ENCODE measurements at places on chromosomes 6 and 20. TPM values are rescaled to one million over a fixed set of nuclear protein-coding genes. Genes with fewer than 3 reads are reported as not detected.
A peak's percentile ranks its signal among the peaks of the same experiment; 100 is the strongest.

IL17F gene
- 0.96 TPM for polyA plus RNA-seq

DNA sequence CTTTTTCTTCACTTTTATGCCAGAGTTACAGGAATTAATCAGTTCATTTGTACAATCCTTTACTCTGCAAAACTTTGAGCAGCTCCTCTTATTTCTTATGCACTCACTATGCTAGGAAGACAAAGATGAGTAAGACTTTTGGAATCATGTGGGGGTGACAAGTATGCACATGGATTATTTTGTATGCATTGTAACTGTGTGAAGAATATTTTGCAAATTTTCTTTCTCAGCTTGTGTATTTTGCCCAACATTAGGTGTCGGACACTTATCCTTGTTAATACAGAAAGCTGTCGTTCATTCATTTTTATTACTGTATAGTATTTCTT is 88.6 kb downstream of the PPP1R14C start:
- no peak for DNase-seq
- H3K4me3 ChIP-seq = no peak overlapping the region
- H3K4me1 ChIP-seq = no peaks in the 10 kb centered on the region
- no peaks in the 10 kb centered on the region for H3K27me3 ChIP-seq

HLA-DRB5 gene
- 20.0 TPM for polyA plus RNA-seq

DNA sequence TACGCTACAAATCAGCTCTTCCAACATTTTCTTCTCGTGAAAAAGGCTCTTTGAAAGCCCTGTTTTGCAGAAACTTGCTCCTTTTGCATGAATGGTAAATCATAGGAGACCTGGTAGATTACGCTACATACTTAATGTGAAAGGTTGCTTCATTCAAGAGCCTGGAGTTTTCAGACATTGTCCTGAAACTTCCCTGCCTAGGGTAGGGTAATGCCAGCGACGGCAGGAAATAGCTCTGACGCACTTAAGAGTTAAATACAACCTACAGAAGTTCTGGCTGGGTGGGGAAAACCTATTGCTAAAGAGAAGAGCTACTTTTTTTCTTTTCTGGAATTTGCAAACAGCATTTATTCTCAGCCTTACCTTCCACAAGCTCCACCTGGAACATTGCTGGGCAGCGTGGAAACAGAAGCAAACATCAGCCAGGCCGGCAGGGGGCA is 144.5 kb downstream of the LPA start:
- H3K36me3 ChIP-seq = no peaks in the 10 kb centered on the region
- peaks cover 2% of the 10 kb centered on the region for H3K4me1 ChIP-seq
- H3K4me3 ChIP-seq = peak overlapping the region; percentile 63
- H3K27ac ChIP-seq = no peak overlapping the region
- peaks cover 27% of the 10 kb centered on the region for H3K27me3 ChIP-seq

PACRG gene
- 0.62 TPM for polyA plus RNA-seq

- no peaks in the 10 kb centered on the region for H3K27me3 ChIP-seq
- DNase-seq = no peak
- no peaks in the 10 kb centered on the region for H3K36me3 ChIP-seq
Measured at GRCh38 chr6:52829046-52829817, 11.4 kb downstream of the GSTA5 start.

- no peaks in the 10 kb centered on the region for H3K36me3 ChIP-seq
- no peak overlapping the region for H3K4me3 ChIP-seq
- H3K27ac ChIP-seq = no peak overlapping the region
- no peaks in the 10 kb centered on the region for H3K4me1 ChIP-seq
- no peaks in the 10 kb centered on the region for H3K27me3 ChIP-seq
Measured at GRCh38 chr20:52493171-52493721, 301.7 kb upstream of the ZFP64 start.

NKAPL gene
- 1.5 TPM for polyA plus RNA-seq

- H3K27ac ChIP-seq = peak overlapping the region; percentile 32
- no peaks in the 10 kb centered on the region for H3K27me3 ChIP-seq
- no peak for DNase-seq
- no peak overlapping the region for H3K4me3 ChIP-seq
- H3K36me3 ChIP-seq = no peaks in the 10 kb centered on the region
- H3K4me1 ChIP-seq = peaks cover 4% of the 10 kb centered on the region
Measured at GRCh38 chr20:50866036-50866685, 65.1 kb downstream of the ADNP start.

DNA sequence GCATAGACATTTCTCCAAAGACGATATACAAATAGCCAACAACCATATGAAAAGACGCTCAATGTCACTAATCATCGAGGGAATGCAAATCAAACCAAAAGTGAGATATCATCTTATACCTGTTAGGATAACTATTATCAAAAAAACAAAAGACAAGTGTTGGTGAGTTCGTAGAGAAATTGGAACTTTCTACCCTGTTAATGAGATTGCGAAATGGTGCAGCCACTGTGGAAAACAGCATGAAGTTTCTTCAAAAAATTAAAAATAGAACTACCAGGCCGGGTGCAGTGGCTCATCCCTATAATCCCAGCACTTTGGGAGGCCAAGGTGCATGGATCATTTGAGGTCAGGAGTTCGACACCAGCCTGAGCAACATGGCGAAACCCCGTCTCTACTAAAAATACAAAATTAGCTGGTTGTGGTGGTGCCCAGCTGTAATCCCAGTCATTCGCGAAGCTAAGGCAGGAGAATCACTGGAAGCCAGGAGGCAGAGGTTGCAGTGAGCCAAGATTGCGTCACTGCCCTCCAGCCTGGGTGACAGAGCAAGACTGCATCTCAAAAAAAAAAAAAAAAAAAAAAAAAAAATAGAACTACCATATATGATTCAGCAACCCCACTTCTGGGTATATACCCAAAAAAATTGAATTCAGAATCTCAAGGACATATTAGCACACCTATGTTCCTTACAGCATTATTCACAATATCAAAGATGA is 170.0 kb upstream of the ZNF184 start:
- H3K27me3 ChIP-seq = no peaks in the 10 kb centered on the region
- H3K4me1 ChIP-seq = no peaks in the 10 kb centered on the region
- no peak overlapping the region for H3K4me3 ChIP-seq
- no peaks in the 10 kb centered on the region for H3K36me3 ChIP-seq

DNA sequence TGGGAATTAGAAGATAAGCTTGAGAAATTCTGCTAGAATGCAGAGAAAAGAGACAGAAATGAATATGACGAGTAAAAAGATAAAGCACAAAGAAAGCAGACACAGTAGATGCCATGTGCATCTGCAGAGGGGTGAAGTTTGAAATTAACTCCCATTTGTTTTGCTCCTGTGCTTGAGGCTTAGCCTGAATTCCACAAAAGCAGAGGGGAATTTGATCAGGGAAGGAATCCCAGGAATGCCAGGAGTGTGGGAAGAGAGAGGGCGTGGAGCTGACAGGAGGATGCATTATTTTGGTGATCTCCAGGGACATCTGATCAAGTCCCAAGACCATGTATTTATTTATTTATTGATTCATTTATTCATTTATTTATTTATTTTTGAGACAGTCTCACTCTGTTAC is 55.6 kb downstream of the SLC22A1 start:
- no peak overlapping the region for H3K27ac ChIP-seq
- no peak for DNase-seq
- no peaks in the 10 kb centered on the region for H3K4me1 ChIP-seq
- H3K36me3 ChIP-seq = no peaks in the 10 kb centered on the region
- H3K4me3 ChIP-seq = no peak overlapping the region

GRCh38 chr20:46701057-46701456 is 8.4 kb upstream of the SLC2A10 start:
- H3K4me3 ChIP-seq = no peak overlapping the region
- DNase-seq = no peak
- H3K27me3 ChIP-seq = no peaks in the 10 kb centered on the region
- no peaks in the 10 kb centered on the region for H3K36me3 ChIP-seq
- no peaks in the 10 kb centered on the region for H3K4me1 ChIP-seq
- H3K27ac ChIP-seq = no peak overlapping the region

DNA sequence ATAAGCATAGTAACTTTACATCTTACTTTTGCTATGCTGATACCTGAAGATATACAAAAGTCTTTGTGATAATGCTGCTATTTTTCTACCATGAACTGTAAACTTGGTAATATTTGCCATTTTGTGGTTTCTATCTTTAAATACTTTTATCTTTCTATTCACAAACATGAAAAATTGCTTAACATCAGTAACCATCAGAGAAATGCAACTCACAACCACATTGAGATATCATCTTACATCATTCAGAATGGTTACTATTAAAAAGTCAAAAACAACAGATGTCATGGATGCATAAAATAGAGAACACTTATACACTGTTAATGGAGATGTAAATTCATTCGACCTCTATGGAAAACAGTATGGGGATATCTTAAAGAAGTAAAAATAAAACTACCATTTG is 112.0 kb downstream of the TRDN start:
- no peaks in the 10 kb centered on the region for H3K4me1 ChIP-seq

DNA sequence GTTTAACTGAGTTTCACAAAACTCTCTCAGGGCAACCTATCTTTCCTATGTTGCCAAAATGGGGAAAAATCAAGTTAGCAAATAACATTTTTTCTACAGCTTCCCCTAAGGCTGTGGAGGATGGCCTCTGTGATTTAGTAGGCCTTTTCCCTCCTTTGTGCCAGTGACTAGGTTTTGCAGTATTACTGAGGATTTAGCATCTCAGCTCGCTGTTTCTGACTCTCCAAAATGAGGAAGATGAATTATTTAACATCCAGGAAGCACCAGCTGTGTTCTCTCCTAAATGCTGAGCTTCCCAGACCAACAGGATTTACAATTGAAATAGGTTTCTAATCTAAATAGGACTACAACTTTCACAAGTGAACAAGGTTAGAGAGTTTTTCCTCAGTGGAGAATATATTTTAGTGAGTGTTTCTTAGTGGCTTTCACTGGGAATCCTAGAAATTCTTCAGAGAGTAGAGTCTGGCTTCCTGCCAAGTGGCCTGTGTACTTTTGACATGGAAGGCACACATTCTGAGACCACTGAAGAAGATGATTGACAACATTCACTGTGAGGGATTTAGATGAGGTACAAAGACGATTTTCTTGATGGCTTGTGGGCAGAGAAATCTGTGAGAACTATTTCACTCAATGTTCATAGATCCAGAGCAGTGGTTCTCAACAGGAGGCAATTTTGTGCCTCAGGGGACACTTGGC is 62.4 kb downstream of the PTCHD4 start:
- no peak overlapping the region for H3K27ac ChIP-seq
- no peak for DNase-seq
- no peaks in the 10 kb centered on the region for H3K4me1 ChIP-seq
- no peak overlapping the region for H3K4me3 ChIP-seq

- no peak overlapping the region for H3K27ac ChIP-seq
- no peaks in the 10 kb centered on the region for H3K27me3 ChIP-seq
- H3K4me3 ChIP-seq = peak overlapping the region; percentile 35
- H3K36me3 ChIP-seq = no peaks in the 10 kb centered on the region
Measured at GRCh38 chr6:122322824-122323223, 76.6 kb upstream of the HSF2 start.

GRCh38 chr6:71531006-71531405 is 242.4 kb downstream of the OGFRL1 start:
- no peaks in the 10 kb centered on the region for H3K27me3 ChIP-seq
- no peak for DNase-seq
- no peak overlapping the region for H3K27ac ChIP-seq
- H3K4me3 ChIP-seq = no peak overlapping the region
- no peaks in the 10 kb centered on the region for H3K4me1 ChIP-seq

- no peaks in the 10 kb centered on the region for H3K36me3 ChIP-seq
- H3K27ac ChIP-seq = no peak overlapping the region
- H3K27me3 ChIP-seq = no peaks in the 10 kb centered on the region
- DNase-seq = no peak
- no peak overlapping the region for H3K4me3 ChIP-seq
Measured at GRCh38 chr20:57934007-57934805, 224.4 kb upstream of the PMEPA1 start.

- H3K27me3 ChIP-seq = no peaks in the 10 kb centered on the region
- H3K4me3 ChIP-seq = no peak overlapping the region
- no peaks in the 10 kb centered on the region for H3K4me1 ChIP-seq
- H3K27ac ChIP-seq = no peak overlapping the region
- no peaks in the 10 kb centered on the region for H3K36me3 ChIP-seq
Measured at GRCh38 chr6:88953550-88954386, 9.7 kb downstream of the RNGTT start.

DNA sequence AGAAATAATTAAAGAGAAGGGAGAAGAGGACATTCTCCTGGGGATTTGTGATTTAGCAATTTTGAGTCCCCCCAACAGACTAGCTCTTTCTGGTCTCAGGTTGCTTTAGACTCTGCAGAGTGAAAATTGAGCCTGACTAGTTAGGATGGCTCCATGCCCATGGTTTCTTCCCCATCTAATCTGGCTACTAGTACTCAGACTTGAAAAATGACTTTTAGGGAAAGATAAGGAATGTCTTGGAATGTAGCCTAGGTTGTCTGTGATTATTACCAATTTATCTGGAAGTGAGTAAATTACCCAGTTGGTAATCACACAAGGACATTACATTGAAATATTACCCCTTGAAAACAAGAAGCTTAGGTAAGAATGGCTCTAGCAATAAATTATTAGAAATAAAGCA is 4.2 kb downstream of the BEND6 start:
- no peak for DNase-seq
- no peaks in the 10 kb centered on the region for H3K36me3 ChIP-seq
- H3K27ac ChIP-seq = no peak overlapping the region
- peaks cover 11% of the 10 kb centered on the region for H3K27me3 ChIP-seq

DNA sequence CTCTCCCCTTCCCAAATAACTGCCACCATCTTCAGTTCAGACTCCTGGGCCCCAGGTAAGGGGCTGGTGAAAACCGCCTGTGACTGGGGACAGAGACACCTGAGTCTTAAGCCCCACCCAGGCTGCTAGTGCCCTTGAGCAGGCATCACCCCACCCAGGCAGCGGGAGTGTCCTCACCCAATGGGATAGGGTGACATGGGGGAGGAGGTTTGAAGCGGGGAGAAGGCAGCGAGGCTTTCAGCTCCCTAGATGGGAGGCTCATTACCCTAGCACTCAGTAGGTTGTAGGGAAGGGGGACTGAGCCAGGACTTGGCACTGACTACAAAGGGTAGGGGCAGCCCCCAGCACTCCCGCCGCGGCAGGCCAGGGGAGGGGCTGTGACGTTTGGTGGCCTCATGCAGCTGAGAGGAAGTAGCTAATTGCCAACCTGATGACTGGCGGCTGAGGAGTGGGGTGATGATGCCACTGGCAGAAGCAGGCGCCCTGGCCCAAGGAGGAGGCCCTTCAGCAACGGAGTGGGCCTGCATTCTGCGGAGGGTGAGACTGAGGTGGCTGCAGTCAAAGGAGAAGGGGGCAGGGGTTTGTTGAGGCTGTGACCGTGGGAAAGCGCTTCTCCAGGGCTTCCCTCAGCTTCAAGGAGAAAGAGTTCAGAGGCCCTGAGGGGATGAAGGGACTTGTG is 126.9 kb downstream of the MRPL14 start:
- peaks cover 23% of the 10 kb centered on the region for H3K27me3 ChIP-seq
- no peak overlapping the region for H3K4me3 ChIP-seq
- peak overlapping the region; percentile 68 for H3K27ac ChIP-seq
- peaks cover 5% of the 10 kb centered on the region for H3K4me1 ChIP-seq
- no peak for DNase-seq
- no peaks in the 10 kb centered on the region for H3K36me3 ChIP-seq
